ENCODE measurements at places on chromosomes 7 and 10.

DNA sequence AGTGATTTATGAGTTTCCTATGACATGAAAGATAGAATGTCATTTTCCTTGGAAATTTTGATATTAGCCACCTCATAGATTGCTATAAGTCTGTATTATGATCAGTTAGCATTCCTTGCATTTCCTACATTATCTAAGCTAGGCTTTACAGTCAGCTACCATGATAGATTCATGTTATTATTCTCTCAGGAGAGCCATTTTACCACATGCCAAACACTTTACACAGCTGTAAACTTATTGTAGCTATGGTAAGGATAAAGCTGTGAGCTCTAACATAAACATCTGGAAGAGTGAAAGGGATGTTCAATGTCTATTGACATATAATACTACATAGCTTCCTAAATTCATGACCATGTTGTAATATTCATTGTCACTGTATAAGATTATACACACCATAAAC, 608.0 kb downstream of the PHTF2 start:
- no peak for DNase-seq

GRCh38 chr10:110162741-110163145, 44.7 kb upstream of the MXI1 start:
- no peak for DNase-seq

GRCh38 chr7:128735436-128735835, 3.7 kb upstream of the CALU start:
- DNase-seq, result no peak

GRCh38 chr10:718143-718700, 28.8 kb upstream of the DIP2C start:
- DNase-seq, result no peak

DNA sequence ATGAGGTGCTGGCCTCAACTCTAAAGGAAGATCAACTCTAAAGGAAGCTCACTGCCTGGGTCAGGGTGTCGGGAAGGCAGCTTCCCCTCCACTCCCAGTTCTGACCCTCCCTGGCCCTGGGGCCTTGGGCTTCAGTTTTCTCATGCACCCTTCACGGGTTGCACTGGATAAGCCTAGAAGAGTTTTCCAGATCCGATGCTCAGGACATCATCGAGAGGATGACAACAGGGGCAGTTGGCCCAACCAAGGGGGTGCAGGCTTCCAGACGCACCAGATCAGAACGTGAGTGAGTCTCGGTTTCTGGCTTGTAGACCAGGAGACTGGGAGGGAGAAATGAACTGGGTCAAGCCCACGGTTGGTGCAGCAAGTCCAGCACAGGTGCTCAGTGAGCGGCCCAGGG, 34.2 kb upstream of the CHST15 start:
- DNase-seq, result no peak

DNA sequence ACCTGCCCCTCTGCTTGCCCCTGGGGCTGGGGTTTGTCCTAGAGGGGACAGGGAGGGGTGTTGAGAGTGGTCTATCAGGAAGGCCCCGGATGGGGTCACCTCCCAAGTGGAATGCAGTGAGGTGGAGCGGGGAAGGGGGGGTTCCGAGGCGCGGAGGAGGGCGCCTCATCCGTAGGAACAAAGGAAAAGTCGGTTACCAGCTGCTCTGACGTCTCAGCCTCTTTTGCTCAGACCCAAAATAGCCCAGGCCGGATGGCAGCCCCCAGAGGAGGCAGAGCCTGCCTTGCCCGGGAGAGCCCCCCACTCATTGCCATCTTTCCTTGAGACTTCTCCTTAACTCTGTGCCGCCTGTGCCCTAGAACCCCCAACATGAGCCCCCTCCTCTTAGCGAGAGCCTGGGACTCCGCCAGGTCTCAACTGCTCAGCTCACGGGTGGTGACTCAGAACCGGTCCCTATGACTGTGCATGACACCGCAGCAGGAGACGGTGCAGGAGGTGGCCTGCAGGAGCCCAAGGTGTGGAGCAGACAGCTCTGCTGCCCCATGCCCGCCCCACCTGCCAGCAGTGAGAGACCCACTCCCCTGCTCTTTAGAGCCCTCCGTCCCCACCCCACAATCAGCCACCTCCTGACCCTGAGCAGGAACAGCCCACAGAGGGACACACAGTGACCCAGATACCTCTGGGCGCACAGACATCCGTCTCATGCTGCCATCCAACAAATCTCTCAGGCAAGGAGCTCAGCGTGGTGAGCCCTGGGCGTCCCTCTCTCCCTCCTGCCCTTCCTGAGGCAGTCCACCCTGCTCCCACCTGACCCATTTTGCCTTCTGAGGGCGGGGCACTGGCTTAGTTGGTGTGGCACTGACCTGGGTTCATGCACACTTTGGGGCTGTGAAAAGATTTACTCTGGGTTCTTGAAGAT, 13.1 kb downstream of the STX1A start:
- no peak for DNase-seq

DNA sequence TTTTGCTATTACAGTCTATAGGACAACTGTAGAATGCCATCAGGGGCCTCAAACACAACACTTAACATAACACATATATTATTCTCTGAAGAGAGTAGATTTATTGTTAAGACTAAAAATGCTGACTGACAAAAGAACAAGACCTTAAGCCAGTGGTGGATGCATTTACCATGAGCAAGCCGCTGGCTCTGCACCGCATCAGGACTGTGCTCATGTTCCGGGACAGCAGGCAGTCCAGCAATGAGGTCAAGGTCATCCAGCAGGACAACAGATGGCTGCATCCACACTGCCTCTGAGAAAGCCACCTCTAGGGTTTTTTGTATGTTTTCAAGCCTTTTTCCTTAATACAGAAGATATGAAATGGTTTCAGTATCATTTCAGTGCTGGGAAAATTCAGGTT, 23.8 kb downstream of the PEX1 start:
- no peak for DNase-seq

DNA sequence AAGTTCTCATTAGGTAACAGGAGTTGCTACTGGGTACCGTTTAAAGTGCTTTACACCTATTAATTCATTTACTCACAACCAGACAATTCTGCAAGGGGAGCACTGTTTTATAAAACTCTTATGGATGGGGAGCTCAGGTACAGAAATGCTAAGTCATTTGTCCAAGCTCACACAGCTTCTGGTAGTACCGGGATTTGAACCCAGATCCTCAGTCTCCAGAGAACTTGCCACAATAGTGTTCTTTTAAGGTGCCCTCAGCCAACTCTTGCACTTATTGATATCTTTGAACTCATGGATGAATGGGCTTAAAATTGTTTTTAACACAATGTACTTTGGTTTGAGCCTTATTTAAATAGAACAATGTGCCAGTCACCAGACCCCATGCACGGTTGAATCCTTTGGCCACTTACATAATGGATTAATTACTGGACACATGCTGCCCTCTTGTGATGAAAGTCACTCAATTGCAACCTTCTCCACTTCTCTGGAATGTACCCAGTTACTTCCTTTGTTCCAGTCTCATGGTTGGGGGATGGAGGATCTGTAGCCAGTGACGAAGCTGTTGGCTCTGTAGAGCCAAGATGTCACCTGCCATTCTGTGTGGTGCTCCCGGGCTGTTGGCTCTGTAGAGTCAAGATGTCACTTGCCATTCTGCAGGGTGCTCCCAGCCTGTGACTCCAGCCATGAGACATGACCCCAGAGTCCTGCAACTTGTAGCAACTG, 65.6 kb downstream of the NOD1 start:
- no peak for DNase-seq

DNA sequence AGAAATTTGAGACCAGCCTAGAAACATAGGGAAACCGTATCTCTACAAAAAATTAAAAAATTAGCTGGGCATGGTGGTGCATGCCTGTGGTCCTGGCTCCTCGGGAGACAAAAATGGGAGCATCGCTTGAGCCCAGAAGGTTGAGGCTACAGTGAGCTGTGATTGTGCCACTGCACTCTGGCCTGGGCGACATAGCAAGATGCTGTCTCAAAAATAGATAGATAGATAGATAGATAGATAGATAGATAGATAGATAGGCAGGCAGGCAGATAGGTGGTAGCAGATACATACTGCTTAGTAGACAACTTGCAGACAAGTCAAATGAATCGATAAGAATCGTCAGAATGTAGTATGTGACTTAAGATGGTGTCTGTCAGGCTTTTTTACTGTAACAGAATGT, 106.9 kb downstream of the SND1 start:
- no peak for DNase-seq

- no peak for DNase-seq
These were observed 155.5 kb downstream of the CDK14 start for GRCh38 chr7:90751595-90751994.

DNA sequence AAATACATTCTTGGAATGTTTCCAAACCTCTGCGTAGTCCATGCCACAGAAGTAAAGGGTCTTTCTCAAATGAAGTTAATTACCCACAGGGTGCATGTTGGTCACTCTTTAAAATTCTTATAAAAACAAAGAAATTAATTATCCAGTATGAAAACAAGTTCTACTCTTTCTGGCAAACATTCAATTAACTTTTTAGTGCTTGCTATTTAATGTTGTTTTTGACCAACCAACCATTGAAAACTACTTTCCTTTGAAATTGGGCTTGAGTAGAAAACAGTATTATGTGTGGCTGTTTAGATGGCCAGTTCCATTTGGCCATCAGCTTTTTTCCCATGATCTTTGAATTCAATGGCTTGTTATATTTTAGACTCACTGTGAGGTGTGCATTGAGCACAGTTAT, 83.0 kb downstream of the TAF3 start:
- DNase-seq, result no peak

GRCh38 chr7:66205741-66206090, 582 bp downstream of the TPST1 start:
- no peak for DNase-seq

DNA sequence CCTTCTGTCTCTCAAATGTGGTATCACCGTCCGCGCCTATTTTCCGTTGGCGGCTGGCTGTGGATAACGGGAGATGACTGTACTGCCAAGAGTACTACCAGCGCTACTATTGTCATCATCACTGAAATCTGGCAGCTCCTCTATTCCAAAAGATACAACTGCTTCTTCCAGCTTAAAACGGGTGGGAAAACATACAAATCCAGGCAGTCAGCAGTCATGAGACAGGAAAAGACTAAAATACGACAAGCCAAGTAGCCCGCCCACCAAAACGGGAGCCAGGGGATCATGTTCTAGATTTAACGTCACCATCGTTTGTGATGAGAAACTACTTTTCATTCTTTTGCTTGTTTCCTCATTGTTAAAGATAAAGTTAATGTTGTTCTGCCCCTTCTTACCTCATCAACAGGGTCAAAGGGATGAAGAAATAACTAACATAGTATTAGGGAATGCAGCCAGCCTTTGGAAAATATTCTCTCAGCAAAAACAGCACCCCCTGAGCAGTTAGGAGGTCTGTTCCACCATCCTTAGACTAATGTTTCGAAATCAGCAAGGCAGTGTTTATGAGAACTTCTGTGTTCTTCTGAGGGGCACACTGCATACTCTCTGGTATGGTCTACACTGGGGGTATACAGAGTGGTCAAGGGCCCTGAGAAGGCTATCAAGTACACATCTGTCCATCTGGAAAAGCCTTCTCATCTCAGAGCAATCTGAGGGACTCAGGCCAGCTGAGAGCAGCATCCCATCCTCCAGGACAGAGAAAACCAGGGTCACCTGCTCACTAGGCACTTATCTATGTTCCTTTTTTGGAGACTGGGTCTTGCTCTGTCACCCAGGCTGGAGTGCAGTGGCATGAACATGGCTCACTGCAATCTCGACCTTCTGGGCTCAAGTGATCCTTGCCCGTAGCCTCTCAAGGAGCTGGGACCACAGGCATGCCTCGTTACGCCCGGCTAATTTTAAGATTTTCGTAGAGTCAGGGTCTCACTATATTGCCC, 47.5 kb downstream of the GNA12 start:
- no peak for DNase-seq

DNA sequence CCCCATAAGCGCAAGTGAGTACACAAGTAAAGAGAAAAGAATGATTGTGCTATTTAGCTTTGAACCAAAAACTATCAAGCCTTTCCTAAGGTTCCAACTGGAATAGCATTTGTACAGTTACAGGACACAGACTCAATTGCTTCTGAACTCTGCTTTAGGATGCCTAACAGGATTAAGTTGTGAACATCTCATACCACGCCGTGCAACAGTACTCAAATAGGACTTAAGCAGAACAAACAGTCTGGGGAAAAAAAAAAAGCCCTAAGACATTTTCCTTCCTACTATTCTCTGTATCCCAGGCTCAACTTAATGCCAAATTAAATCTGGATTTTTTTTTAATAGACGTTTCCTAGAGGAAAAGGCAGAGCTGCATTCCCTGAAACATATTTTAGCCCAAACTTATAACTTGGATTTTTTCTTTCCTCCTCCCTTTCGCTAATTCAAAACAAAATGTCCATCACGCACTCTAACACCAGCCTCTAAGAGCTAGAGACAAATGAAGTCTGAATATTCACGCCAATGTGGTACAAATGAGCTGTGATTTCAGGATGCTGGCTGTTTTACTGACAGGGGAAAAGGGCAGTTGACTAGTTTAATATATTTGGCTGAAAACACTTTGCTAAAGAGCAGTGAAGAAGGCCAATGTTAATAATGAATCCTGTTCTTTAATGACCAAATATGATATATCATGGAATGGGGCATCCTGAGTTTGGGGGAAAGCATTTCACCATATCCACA, 68.6 kb downstream of the CALD1 start:
- DNase-seq, result no peak

DNA sequence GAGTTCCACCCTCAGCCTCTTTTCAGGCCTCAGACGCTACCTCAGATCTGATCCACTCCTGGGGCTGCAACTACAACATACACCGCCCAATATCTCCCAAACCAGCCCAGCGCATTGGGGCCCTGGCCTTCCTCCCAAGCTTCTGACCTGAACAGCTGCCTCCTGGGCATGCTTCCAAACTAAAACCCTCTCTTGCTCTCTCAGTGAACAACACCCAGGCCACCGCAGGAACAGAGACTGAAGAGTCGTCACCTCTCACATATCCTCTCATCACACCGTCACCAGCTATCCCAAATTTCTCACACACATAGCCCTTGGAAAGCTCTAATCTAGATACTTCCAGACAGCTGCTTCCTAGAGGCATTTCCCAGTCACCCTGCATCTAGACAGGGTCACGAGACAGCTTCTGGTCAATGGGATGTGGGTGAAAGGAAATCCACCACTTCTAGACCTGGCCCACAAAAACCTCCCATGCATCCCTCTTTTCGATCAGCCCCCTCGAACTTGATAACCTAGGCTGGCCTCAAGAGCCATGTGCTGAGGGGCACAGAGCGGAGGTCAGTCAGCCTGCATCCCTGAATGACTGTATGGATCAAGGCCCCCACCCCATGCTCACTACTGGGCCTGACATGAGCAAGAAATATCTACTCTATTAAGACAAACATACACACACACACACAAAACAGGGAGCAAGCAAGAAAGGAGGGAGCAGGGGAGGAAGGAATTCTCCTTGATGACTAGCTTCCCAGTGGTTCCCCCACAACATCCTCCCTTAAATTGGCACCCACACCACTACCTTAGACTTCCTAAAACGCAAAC, 1.8 kb downstream of the PARP12 start:
- DNase-seq, result no peak
